ENCODE measurements at places on chromosomes 11 and 22.

DNA sequence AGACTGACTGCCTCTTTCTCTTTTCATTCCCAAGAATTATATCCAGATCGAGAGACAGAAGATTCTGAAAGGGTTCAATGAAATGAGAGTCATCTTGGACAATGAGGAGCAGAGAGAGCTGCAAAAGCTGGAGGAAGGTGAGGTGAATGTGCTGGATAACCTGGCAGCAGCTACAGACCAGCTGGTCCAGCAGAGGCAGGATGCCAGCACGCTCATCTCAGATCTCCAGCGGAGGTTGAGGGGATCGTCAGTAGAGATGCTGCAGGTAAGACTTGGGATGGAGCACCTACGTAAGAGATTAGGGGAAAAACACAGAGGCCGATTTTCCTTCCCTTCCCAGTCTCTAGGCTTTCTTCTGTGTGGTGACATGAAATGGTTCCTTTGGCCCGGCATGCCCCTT lies 8.7 kb downstream of the TRIM22 start:
- no peak for DNase-seq

DNA sequence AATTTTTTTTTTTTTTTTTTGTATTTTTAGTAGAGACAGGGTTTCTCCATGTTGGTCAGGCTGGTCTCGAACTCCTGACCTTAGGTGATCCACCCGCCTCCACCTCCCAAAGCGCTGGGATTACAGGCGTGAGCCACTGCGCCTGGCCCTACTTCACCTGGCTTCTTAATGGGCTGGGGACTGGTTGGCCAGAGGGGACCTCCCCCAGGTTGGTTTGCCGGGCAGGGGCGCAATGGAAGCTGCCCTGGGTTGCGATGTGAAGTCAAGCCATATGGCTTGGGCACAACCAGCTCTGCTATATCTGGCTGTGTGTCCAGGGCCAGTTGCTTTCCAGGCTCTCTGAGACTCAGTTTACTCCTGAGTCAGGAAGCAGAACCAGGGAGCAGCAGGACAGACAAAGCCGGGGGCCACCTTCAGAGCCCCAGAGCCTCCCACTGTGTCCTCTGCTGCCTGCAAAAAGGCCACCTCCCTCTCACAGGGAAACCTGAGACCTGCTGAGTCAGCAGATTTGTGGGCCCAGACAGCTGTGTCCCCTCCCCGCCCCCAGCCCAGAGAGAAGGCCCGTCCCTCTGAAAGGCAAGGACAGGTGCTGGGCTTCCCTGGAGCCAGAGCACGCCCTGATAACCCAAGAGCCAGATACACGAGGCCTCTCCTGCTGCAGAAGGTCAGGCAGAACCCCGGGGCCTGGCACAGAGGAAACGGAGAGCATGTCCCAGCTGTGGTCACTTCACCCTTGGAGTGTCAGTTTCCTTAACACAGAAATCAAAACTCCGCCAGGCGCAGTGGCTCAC lies 29.2 kb upstream of the DAGLA start:
- DNase-seq: no peak

- no peak for DNase-seq
Observed at GRCh38 chr11:69151836-69152235, 3.9 kb upstream of the SMIM38 start.

GRCh38 chr11:105968021-105968697 lies 53.9 kb downstream of the MSANTD4 start:
- no peak for DNase-seq

- no peak for DNase-seq
Observed at GRCh38 chr11:120925944-120926343, 98.0 kb upstream of the TBCEL start.

- peak; percentile 68 for DNase-seq
Observed at GRCh38 chr11:96045622-96046456, 121.9 kb upstream of the MTMR2 start.

DNA sequence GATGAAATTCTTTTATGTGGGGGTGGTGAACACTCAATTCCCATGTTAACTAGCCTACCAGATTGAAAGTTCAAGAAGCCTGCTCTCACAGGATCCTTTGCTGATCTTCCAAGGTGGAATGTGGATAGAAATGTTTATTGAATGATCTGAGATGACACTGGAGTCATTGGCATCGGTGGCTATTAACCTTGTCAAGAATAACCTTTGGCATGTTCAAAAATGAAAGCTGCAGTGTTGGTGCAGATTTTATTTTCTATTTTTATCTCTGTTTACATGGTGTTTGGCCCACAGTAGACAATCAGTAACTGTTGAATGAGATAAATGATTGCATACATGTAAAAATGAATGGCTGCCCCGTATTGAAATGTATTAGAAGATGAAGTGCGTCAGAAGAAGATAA lies 19.0 kb downstream of the MCAM start:
- no peak for DNase-seq

GRCh38 chr11:89922195-89922660 lies at the start of gene TRIM49D1:
Gene TRIM49D1 (minus strand): TSS chr11:89922245. CDS start chr11:89917710, 4,535 bp downstream.
- no peak for DNase-seq

GRCh38 chr22:39871008-39871798 lies 22.4 kb downstream of the ENTHD1 start:
- DNase-seq: no peak

GRCh38 chr22:44536411-44536810 lies 38.4 kb upstream of the RTL6 start:
- DNase-seq: no peak

GRCh38 chr11:109306322-109306721 lies 115.7 kb upstream of the C11orf87 start:
- DNase-seq: no peak

GRCh38 chr22:24473284-24473683 lies 21.8 kb upstream of the UPB1 start:
- DNase-seq: no peak

DNA sequence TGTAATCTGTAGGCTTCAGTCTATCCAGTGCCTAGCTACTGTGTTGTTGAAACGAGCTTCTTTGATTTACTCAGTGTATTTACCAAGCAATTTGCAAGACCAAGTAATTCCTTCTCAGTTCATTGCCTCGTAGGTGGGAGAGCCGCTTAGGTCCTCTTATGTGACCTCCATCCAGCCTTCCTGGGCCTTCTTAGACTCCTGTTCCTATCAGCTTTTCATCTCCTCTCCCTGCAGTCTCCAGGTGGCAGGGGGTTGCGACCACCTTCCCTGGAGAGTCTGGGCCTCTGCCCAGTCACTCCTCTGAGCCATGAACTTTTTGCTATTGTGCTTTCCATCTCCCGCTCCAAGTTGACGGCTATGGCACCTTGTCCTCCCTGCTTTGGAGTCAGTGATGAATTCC lies 251.8 kb downstream of the KIRREL3 start:
- DNase-seq: no peak

GRCh38 chr22:37211866-37212173 lies 457 bp downstream of the SSTR3 start:
- no peak for DNase-seq

GRCh38 chr11:27467181-27467913 lies 5.2 kb downstream of the LGR4 start:
- no peak for DNase-seq

DNA sequence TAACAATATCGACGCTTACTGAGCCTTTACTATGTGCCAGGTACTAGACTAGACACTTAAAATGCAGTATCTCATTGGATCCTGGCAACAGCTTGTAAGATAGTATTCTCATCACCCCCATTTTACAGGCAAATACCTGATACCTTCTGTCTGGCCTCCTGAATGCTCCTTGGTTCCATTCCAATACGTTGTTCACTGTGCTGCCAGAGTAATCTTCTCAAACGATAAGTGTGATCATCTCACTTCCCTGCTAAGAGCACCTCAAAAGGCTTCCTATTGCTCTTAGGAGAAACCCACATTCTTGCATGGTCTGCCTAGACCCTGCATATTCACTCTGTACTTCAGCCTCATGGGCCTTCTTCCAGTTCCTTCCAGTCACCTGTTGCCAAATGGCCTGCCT lies 1.3 kb upstream of the NRIP3 start:
- DNase-seq: no peak

DNA sequence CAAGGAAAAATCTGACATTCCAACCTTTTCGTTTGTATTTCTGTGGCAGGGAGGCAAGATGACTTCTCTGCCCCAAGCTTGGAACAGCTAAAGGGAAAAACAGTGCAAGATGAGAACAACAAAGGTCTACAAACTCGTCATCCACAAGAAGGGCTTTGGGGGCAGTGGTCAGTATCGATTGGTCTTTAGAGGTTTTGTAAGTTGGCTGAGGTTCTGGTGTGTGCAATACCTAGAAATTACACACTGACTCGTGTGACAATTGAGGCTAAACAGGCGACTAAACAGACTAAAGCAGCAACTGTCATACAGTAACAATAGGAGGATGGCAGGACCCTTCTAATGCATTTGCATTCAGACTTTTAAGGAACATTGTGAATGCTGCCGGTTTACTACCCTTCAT lies 994 bp downstream of the DEPDC5 start:
- DNase-seq: no peak

DNA sequence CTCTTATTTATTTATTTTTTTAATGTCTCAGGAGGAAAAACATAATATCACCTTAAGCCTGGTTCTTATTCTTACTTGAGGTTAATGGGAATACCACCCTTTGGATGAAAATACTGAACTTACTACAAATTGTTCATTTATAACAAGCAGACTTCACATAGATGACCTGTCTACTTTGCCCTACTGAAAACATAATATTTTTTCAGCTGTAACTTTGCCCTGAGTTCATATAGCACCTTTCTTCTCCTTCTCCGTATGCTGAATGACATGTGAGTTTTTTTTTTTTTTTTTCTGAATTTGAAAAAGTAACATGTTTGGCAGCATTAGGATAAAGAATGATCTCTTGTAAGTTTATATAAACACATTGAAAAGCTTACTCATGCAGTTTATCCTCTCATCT lies 186.8 kb downstream of the TMEM135 start:
- DNase-seq: no peak

DNA sequence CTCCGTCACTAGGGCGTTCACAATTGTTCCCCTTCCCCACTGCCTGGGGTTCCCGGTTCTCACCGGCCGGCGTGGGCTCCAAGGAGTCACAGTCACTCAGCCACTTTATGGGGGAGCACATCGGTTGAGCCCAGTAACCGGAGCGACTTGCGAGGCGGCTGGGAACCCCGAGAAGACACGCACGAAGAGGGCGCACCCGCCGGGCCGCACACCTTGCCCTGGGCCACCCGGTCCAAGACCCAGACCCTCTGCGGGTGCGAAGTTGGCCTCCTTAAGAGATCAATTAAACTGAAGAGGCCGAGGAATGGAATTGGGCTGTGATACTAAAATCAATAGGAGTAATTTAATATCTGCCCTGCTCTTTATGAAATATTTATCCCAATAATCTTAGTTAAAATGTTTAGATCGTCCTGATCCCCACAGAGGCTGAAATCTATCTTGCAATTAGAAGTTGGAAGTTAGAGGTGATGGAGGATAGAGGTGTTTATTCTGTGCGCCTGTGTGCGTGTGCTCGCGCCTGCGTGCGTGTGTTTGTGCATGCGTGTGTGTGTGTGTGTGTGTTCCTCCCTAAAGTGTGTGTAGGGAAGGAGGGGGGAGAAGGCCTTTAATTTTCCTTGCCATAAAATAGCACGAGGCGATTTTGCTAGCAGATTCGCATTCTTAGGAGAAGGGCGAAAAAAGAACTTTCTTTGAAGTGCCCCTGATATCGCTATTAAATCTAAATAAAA lies 954 bp upstream of the MN1 start:
- DNase-seq: no peak

- no peak for DNase-seq
Observed at GRCh38 chr22:36755316-36755715, 20.6 kb downstream of the IFT27 start.

GRCh38 chr11:79939111-79939510 lies 498.3 kb upstream of the TENM4 start:
- DNase-seq: no peak

GRCh38 chr11:2155511-2155910 lies 5.5 kb downstream of the INS start:
- no peak for DNase-seq

DNA sequence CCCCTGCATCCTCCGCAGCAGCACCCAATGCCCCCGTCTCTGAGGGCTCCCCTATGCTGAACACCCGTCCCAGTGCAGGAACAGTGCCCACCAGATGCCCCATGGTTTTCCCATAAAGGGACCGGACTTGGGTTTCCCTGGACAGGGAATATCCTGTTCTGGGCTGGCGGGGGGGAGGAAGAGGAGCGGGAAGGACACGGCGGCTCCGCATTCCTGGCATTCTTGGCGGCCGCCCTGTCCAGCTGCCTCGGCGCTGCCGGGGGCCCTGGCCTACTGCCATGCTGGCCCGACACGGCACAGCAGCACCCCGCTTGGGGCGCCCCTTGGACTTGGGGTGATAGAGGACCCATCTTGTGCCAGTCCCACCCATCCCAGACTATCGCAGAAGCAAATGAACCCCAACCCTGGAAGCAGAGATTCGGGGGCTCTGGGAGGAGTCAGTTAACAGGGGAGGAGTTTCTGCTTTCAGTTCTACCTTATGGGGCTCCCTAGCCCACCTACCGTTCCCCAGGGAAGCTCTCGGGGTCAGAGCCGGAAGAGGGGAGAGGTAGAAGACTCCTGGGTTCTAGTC lies 23.7 kb upstream of the CBX7 start:
- peak; percentile 53 for DNase-seq

GRCh38 chr22:44846726-44847275 lies 94.4 kb downstream of the ARHGAP8 start:
- DNase-seq: no peak

DNA sequence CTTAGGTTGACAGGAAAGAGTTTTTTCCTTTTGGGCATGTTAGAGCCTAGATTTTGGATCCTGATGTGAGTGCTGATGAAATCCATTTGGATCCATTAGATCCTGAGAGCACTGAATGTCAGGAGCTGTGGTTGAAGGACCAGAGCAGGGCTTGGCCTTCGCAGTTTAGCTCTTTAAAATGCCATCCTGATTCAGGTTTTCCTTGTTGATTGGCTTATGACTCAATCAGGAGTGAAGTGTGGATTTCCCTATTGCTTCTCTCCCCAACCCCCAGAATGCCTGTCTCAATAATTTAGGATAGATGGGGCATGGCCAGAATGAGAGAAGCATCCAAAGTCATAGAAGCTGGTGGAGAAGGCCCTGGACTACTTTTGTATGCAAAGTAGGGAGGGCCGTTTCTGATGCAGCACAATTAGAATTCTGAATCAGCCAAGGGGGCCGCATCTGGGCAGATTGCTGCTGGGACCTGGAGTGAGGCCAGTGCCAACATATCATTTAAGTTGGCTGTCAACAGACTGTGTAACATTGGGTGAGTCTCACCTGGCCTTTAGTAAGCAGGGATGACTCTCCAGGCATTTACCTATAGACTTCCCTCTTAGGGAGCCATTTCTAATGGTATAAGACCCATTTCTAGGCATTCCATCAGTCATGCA lies 80.5 kb downstream of the TEAD1 start:
- DNase-seq: no peak

DNA sequence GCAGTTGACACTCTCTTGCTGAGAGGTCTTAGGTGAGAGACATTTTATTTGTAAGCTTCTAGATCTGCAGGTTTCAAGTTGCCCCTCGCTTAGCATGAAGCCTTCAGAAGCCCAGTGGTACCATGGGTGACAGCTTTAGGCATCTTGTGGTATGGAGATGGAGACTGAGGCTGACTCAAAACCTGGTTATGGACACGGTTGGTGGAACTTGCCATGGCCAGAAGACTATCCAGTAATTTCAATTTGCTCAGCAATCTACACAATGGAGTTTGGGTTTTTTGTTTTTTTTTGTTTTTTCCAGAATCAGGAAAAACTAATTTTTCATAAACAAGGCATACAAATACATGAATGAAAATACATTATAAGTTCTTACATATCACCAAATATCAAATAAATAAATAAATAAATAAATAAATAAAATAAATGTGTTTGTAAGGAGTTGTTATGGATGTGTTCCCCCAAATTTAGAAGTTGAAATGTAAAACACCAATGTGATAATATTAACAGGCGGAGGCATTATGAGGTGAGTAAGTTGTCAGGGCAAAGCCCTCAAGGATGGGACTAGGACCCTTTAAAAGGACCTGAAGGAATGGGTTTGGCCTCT lies 22.6 kb downstream of the ETS1 start:
- DNase-seq: no peak

Data from tibial artery (tissue), 4 donors.